H54 (cell line): ENCODE measurements at places on chromosomes 11 and 22.

- DNase-seq = no peak
Measured at GRCh38 chr11:121106812-121107211, 5.8 kb downstream of the TECTA start.

GRCh38 chr22:19177164-19178064 lies 1.1 kb downstream of the SLC25A1 start:
- DNase-seq = no peak

DNA sequence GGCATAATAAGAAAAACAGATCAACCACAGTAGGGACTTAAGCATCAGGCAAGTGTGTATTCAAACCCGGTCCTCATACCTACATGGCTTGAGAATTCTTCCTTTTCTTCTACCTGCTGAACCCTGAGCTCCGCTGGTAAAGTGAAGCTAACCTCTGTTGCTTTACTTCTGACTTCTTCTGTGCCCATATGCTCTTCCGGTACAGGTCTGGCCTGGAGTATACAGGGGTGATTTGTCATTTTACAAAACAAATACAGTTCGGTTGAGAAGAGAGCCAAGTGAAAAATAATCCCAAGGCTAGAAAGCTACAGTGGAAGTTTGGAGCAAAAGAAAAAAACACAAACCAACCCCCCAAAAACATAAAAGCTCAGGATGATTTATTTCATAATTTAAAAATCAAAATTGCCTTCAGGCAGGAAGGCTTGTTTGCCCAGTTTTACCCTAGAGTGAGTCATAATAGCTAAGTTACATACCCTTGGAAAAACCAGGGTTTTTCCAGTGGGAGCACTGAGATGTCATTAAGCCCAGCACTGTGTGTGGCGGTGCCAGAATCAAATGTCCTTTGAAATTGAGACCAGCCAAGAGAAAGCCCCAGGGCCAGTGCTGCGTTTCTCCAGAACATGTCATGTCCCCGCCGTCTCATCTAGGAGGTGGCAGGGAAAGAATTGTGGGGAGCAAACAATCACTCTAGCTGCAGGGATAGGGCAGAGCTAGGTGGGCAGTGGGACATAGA lies 305.5 kb upstream of the ISX start:
- DNase-seq = no peak

- no peak for DNase-seq
Measured at GRCh38 chr11:120316880-120317688, 8.0 kb upstream of the TLCD5 start.

DNA sequence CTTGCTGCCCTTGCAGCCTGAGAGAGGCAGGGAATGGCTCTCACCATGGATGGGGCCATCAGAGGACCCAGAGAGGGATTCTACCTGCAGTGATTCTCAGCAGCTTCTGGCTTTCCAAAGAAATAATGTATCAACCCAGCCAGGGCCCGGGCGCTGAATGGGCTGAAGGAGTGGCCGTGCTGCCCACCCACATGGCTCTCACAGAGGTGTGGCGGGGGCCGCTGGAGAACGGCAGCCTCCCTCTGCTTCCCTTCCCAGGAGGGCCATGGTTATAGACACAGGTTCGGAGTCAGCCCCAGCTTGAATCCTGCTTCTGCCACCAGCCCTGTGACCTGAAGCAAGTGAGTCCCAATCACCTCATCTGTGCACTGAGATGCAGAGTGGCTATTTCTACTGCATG lies 82.7 kb downstream of the THAP12 start:
- DNase-seq = no peak

- no peak for DNase-seq
Measured at GRCh38 chr11:127226949-127227348, 226.4 kb upstream of the KIRREL3 start.

DNA sequence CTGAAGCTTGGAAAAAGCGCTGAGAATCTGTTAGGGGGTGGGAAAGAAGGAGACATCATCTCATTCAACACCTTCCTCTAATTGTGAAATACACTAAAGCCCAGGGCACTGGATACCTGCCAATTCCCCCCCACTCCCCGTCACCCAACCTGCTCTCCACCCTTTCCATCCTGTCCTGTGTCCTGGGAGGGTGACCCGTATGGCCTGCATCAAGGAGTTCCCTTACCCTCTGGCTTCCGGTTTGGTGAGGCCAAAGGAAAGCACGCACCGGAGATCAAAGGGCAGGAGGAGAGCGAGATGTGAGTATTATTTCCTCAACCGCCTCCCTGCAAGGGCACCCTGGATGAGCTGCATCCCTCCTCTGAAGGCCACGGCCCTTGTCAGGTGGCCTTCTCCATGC lies 65.0 kb upstream of the PTPRJ start:
- DNase-seq = no peak

GRCh38 chr22:48449466-48450187 lies 1378.0 kb downstream of the BRD1 start:
- DNase-seq = no peak

- DNase-seq = no peak
Measured at GRCh38 chr22:50665738-50666137, 6.9 kb upstream of the SHANK3 start.

DNA sequence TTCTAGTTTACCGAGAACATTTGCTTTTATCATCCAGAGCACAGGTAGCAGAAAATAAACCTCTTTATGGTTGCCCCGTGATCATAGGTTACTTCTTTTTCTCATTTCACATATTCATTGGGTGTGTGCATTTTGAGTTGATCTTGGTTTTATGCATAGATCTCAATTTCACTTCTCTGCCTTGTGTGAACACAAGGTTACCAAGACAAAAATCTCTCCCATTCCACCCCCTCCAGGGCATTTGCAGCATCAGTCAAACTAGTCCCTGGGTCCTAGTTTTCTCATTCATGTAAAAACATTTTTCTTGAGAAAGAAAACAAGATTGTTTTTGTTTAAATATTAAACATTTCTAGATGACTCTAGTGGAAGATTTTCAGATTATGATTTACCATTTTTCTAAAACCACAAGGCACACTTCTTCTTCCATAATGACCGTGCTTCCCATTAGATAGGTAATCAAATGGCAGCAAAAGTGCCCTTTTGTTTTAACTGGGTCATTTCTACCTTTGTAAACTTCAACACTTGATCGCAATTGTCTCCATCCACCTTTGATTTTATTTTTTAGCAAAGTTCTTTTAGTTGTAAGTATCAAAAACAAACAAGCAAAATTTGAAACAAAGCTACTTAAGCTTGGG lies 526.6 kb upstream of the CADM1 start:
- no peak for DNase-seq

DNA sequence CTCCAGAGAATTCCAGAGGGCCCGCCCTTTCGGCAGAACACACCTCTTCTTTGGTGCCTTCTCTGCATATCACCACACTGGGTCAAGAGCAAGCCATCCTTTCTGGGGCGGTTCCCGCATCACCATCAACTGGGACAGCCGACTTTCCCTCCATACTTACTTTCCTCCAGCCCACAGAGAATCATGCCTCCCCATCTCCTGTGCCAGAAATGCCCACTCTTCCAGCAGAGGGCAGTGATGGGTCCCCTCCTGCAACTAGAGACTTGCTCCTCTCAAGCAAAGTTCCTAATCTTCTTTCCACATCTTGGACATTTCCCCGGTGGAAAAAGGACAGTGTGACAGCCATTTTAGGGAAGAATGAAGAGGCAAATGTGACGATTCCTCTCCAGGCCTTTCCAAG lies 157.7 kb downstream of the C11orf91 start:
- peak; percentile 38 for DNase-seq

DNA sequence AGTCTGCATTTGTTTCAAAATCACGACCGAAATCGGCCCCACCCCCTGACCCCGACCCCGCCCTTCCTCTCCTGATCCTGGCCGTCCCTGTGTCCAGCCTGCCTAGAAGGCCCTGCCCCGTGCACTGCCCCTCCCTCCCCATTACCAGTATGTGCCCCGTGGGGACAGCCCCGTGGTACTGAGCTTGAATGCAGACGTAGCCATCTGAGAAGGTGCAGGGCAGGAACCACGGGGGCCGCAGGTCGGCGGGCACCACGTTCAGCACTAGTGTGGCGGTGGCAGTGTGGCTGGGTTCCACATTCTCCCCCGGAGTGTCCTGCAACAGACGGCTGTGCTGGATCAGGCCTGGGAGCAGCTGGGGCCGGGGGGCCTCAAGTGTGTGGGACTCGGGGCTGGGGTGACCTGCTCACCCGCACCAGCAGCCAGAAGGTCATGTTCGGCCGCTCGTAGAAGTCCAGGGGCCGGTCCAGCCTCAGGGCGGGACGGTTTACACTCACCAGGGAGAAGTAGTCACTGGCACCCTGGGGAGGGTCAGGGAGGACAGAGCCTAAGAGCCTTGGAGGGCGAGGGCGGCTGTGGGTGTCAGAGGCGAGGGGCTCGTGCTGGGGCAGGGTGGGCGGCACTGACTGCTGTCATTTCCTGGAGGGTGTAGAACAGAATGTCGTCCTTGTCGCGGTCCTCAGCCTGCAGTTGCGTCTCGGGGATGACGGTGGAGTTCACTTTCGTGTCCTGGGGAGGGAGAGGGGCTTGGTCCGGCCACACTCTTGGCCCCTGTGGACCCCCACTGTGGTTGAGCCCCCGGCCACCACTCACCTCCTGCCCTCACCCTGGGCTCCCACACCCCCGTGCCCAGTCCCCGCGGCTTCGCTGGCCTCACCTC lies 3.6 kb downstream of the CDHR5 start:
- no peak for DNase-seq

- DNase-seq = no peak
Measured at GRCh38 chr22:37162221-37163095, 12.7 kb upstream of the IL2RB start.

- DNase-seq = no peak
Measured at GRCh38 chr11:77981346-77981947, 13.0 kb downstream of the INTS4 start.

DNA sequence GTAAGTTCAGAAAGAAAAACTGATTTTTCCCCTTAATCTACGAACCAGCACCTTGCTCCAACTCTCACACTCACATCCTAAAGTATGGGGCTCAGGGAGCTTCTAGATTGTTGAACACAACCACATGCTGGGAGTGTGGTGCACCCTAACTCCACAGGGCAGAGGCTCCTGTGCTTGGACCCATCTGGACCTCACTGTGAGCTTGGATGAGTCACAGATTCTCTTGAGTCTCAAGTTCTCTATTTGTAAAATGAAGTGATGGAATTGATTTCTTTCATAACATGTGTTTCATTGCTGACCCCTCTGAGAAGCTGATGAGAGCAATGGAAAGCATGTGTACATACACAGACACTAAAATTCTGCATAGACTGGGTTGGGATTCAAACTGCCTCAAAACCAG lies 109.7 kb downstream of the PGR start:
- DNase-seq = no peak

DNA sequence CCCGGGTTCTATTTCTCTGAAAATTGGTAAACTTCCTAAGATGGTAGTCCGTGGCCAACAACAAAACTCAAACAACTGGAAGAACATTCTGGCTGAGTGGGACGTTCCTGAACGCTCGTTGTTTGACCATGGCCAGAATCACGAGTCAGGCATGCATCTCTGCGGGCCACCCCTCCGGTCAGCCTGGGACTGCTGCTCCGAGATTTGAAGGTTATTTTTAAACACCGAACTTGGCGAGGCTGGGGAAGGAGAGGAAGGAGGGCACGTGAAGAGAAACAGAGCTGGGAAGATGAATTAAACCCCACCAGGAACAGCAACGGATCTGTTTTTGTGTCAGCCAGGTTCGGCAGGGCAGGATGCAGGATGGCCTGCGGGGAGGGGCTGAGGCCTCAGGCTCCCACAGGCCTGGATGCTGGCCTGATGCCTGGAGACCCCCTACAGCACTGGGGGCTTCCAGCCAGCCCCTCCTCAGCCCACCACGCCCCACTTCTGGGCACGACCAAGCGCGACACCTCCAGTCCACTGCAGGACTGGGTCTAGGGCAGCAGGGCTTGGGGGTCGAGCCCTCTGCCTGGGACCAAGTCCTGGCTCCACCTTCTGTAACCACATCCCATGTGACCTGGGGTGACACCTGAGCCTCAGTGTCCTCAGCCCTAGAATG lies 5.1 kb downstream of the SHISAL1 start:
- no peak for DNase-seq

DNA sequence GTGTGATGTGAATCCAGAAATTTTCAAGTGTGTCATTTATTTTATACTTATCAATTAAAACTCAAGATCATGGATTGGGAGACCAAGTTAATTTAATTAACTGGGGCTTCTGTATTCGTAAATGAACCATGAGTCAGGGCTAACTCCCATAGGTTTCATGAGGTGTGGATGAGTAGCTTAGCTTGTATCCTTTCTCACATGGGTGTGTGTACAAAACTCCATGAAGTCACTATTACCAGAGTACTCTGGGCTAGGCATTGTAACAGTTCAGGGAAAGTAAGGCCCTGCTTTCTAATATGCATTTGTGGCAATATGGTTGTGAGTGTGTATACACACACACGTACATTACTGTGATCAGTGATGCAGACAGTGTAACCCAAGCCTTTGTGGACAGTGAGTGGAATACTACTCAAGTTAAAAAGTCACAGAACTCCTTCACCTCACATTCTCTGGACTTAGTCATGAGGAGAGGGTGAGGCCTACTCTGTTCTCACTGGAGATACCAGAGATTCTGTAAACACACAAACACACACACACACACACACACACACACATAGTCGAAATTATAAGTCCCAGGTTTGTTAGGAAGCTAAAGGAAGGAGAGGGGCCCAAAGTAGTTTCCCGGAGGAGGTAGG lies 3.5 kb downstream of the CNTF start:
- DNase-seq = no peak

DNA sequence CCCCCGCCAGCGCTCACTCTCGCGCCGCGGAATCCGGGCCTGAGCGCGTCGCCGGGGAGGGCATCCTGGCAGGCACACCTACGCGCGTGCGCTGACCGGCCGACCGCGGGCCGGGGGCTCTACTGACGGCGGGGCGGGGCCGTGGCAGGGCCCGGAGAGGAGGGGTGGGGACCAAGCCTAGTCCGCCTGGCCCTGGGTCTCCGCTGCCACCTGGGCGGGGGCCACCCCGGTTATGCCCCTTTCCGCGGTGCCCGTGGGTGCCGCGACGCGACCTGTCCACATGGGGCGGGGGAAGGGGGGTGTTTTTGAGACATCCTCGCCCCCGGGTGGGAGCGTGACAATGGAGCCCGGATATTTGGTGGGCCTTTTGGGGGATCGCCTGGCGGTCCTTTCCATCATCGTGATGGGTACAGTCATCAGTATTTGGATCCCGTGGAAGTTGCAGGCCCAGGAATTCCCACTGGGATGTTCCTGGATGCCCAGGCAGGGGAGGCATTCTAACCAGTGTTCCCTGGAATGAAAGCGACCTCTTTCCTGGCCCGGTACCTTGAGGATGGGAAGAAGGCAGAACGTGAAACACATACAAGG lies 2.2 kb downstream of the NCAM1 start:
- no peak for DNase-seq
